Left renal cortex interstitium (tissue), 4 donors: ENCODE measurements at places on chromosomes 5 and 9. TPM values are rescaled to one million over a fixed set of nuclear protein-coding genes. Genes with fewer than 3 reads are reported as not detected.

- DNase-seq, result no peak
These were observed 74.4 kb upstream of the FCN1 start for GRCh38 chr9:134991808-134992754.

DNA sequence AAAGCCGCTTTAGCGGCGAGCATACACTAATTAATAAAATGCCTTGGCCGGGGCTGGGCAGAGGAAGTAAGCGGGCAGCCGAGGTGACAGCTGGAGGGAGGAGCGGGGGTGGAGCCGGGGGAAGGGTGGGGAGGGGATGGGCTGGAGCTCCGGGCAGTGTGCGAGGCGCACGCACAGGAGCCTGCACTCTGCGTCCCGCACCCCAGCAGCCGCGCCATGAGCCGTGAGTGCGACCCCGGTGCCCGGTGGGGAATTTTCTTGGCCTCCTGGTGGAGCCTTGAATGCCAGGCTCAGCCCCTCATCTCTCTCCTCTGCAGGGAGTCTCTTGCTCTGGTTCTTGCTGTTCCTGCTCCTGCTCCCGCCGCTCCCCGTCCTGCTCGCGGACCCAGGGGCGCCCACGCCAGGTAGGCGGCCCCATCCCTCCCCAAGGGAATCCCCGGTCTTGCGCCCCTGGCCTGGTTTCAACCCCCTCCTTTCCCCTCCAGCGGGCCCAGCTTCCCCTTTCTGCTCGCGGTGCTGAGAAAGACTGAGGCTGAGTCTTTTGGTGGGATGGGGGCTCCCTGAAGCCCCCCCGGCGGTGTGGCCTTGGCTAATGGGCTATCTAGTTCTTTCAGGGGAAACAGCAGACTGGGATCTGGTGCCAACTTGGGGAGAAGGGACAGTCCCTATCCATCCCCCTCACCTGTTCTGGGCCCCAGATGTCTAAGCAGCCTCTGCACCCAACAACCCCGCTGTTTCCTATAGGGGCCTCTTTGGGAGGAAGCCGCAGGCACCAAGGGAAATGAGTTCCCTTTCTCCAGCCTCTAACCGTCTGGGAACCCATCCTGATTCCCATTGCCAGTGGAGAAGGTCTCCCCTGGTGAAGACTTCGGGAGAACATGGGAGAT lies at the start of gene PTGS1:
Gene PTGS1, plus strand, starts transcription at position 156 of the 887 bp plus-strand sequence. Its CDS starts 61 bp downstream, at position 217.
- no peak for DNase-seq

GRCh38 chr9:80842389-80842788 lies 847.0 kb downstream of the TLE1 start:
- no peak for DNase-seq

PPP3R2 gene
- not detected for polyA plus RNA-seq

ECSCR gene
- 21.9 TPM for polyA plus RNA-seq

DNA sequence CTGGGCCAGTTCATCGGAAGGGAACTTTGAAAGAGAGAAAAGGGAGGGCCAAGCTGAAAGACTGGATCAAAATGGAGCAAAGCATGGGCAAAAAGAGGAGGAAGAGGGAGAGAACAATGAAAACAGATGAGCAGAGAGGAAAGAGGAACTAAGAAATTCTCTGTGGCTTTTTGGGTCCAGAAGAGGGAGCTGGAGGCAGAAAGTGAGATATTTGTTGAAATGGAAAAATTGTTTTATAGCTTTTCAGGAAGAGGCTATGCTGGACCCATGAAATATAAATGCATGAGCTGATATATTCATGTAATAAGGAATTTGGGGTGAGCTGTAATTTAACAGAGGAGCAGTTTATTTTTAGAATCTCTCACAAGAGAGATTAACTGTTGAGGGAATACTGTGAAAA lies 457.3 kb downstream of the DMAC1 start:
- no peak for DNase-seq

GRCh38 chr9:107925749-107926297 lies 436.3 kb upstream of the KLF4 start:
- no peak for DNase-seq

DNA sequence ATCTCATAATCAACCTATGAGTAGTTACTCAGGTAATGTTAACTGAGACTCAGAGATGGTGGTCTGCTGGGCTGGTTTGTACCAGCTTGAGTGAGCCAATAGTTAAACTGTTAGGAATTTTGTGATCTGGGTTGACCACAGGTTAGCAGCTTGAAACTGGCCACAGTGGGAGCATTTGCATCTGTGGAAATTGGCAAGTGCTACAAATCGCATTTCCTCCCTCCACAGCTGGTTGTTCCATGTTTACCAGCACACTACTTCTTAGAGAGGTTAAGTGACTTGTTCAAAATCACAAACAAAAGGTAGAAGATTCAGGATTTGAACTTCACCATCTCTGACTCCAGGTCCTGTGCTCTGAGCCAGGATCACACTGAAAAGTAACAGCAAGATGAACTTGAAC lies 446.9 kb upstream of the CLINT1 start:
- no peak for DNase-seq

GRCh38 chr5:16726538-16726946 lies 109.7 kb upstream of the RETREG1 start:
- no peak for DNase-seq

GRCh38 chr5:132810605-132811004 lies 2.5 kb upstream of the SOWAHA start:
- DNase-seq, result no peak

DNA sequence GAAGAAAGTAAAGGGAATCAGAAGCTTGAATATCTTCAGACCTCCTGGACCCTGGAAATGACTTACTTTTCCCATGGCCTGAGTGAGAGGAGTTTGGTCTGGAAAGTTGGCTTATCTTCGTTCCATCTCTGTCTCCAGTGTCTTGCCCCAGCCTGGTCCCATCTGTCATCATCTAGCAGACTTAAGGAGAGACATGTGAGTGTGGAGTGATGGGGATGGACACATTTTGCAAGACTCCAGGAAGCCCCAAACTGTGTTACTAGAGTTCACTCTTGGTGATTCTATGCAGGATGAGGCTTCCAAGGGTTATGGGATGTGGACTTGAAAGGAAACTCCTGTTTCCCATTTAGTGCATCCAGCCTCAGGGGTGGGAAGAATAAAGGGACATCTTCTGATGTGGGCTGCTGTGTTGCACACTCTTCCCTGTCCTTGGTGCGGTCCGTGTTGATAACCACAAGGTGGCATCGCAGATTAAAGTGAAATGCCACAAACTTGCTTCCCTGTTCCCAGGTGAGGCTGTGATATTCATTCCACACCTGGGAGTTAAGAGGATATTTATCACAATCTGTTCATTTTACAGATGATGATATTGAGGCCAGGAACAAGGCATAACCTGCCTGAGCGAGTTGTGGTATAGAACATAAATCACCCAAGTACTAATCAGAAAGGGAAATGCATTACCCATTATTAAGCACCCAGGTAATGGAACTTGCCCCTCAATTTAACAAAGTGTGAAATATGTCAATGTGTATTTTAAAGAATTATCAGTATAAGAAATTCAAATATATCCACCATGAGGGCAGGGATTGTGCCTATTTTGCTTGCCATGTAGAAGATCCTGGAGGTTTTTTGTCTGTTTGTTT lies 269.9 kb upstream of the PAPPA start:
- peak; percentile 17 for DNase-seq

DRD1 gene
- polyA plus RNA-seq, result not detected

TRAF2 gene
- 11.2 TPM for polyA plus RNA-seq

KCNMB1 gene
- polyA plus RNA-seq, result 1.3 TPM

- DNase-seq, result no peak
These were observed 927.9 kb downstream of the MAT2B start for GRCh38 chr5:164433106-164433870.

- no peak for DNase-seq
These were observed at the start of gene ENTREP1 for GRCh38 chr9:69324549-69325401. TSS of gene ENTREP1 (plus strand) at chr9:69325215. CDS start at chr9:69325310, 95 bp downstream.

DNA sequence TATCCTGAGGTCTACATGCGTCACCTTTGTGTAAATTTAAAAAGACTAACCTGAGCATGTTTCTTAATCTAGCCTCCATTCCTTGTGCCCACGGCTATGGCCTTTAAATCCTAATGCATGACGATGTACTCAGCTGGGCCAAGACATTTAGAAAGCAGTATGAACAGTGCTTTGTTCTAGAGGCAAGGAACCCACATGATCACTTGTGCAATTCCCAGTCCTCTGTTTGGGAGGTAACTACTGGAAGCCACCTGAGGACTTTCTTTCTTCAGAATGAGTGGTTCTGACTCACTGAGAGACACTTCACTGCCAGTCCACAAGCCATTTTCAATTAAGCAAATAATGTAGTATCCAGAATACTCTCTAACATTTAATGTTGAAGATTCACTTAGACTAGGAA lies 181.3 kb downstream of the RAB3C start:
- DNase-seq, result no peak

- no peak for DNase-seq
These were observed 199.6 kb downstream of the SYK start for GRCh38 chr9:91001146-91001611.

GRCh38 chr9:113709721-113710120 lies 166.4 kb upstream of the ZNF618 start:
- no peak for DNase-seq

GRCh38 chr5:172747471-172747870 lies 23.5 kb downstream of the DUSP1 start:
- DNase-seq, result no peak

GRCh38 chr9:97786341-97786740 lies 66.7 kb upstream of the FOXE1 start:
- no peak for DNase-seq

F12 gene
- 19.8 TPM for polyA plus RNA-seq

DNA sequence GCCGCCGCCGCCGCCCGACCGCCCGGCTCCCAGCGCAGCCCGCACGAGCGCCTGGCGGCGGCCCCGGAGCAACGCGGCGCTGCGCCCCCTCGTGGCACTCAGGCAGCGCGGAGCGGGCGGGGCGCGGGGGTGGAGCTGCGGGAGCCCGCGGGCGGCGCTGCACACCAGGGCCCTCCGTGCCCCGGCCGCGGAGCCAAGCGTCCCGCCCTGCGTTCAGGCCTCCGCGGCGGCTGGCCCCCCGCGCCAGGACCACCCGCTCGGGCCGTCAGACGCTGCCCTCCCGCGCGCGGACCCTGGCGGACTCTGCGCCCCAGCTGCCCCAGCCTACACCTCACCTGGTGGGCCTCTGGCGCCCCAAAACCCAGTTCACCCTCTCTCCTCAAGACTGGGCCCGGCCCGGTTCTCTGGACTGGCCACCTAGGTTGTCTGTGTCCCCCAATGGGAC lies at the start of gene RASGEF1C:
Gene RASGEF1C, minus strand, starts transcription at position 75 of the 445 bp plus-strand sequence. CDS start 71,159 bp downstream, outside the sequence.
- DNase-seq, result peak; percentile 37

DNA sequence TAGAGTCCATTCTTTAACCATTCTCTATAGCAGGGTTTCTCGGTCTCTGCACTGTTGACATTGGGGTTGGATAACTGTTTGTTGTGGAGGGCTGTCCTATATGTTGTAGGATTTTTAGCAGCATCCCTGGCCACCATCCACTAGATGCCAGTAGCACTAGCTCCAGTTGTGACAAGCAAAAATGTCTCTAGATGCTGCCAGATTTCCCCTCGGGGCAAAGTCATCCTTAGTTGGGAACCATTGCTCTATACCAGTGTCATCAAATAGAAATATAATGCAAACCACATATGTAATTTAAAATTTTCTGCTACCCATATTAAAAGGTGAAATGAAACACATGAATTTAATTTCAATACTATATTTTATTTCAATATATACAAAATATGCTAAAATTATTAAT lies 2.9 kb downstream of the TTC23L start:
- DNase-seq, result no peak

CCDC192 gene
- 1.4 TPM for polyA plus RNA-seq

- DNase-seq, result no peak
These were observed 803 bp upstream of the CCNO start for GRCh38 chr5:55234121-55234700.

DNA sequence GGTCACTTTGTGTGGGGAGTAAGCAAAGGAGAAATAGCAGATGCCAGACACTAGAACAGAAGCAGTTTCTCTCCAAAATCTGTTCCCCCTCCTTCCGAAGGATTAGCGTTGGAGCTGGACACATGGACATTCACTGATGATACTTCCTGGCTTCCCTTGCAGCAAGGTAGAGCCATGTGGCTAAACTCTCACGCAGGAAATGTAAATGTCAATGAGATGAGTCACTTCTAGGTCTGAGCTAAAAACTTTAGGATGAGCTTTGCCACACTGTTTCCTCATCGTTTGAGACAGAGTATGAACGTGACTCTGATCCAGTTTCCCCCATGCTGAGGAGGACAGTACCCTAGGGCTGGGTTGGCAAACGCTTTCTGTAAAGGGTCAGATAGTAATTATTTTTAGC lies 5.1 kb downstream of the BHMT2 start:
- no peak for DNase-seq

DNA sequence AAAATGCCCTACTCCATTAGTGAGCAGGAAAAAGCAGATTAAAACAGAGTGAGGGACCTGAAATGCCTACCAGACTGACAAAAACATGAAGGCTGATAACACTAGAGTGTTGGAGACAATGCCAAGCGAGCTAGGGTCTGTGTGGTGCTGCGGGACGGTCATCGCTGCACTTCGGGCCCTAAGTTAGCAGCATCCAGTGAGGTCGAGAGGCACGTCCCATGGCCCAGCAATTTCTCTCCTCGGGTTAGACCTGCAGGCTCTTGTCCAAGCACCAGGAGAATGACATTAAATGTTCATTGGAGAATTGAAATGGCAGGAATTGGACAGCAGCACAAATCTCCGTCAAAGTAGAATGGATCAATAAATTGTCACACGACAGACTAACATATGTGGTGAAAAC lies 5.3 kb upstream of the CACNA1B start:
- DNase-seq, result no peak

DNA sequence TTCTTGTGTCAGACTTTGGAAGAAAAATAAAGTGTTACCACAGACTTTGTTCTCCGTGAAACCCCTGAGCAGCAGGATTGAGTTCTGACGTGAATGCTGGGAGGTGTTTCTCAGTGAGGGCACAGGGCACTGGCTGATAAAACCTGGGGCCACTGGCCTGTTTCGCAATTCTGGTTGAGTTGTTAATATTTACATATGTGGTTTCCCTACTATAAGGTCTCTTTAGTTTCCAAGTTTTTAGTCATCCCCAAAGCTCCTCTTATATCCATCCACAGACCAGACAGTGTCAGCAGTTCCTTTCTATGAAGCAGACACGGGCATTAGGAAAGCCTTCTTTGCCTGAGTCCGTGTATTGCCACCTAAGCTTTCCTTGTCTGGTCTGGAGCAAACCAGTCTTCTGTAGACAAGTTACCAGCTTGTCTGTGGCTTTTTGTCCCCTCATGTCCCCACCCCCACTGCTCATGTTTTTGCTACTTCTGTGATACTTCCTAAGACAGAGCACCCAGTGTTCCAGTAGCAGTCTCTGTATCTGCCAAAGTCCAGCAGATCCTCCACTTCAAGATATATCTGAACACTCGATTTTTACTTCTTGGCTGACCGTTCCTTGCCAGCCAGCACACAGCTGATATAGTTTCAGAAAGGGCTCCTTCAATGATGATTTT lies 42.0 kb downstream of the ACO1 start:
- DNase-seq, result no peak

LCN2 gene
- 1.1 TPM for polyA plus RNA-seq

TEX10 gene
- 34.8 TPM for polyA plus RNA-seq

GRCh38 chr5:66642538-66642937 lies 46.3 kb downstream of the MAST4 start:
- no peak for DNase-seq

NPR3 gene
- polyA plus RNA-seq, result 17.5 TPM

ANKHD1 gene
- 115 TPM for polyA plus RNA-seq
